Astrocyte of the cerebellum (primary cell): ENCODE measurements at places on chromosomes 13 and 19.
A peak's percentile ranks its signal among the peaks of the same experiment; 100 is the strongest.

DNA sequence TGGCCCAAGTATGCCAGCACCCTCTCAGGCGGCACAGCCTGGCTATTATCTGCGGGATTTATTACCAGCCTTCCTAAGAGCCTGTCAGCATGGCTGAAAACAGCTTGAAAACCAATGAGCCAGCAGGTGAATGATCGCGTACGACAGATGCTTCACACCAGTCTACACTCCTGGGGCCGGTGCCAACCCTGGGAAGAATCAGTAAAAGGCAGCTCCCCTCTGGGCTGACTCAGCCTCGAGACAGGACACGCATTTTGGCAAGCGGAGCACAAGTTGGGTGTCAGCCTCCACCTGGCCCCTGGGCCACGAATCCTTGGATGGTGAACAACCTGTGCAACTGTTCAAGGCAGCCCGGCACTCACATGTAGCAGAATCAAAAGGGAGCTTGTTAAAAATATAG, 15.6 kb downstream of the EMP3 start:
- DNase-seq = no peak

GRCh38 chr13:86729206-86729605, 930.0 kb upstream of the SLITRK6 start:
- no peak for DNase-seq

- no peak for DNase-seq
Observed at GRCh38 chr13:40520916-40521315, 145.5 kb downstream of the FOXO1 start.

DNA sequence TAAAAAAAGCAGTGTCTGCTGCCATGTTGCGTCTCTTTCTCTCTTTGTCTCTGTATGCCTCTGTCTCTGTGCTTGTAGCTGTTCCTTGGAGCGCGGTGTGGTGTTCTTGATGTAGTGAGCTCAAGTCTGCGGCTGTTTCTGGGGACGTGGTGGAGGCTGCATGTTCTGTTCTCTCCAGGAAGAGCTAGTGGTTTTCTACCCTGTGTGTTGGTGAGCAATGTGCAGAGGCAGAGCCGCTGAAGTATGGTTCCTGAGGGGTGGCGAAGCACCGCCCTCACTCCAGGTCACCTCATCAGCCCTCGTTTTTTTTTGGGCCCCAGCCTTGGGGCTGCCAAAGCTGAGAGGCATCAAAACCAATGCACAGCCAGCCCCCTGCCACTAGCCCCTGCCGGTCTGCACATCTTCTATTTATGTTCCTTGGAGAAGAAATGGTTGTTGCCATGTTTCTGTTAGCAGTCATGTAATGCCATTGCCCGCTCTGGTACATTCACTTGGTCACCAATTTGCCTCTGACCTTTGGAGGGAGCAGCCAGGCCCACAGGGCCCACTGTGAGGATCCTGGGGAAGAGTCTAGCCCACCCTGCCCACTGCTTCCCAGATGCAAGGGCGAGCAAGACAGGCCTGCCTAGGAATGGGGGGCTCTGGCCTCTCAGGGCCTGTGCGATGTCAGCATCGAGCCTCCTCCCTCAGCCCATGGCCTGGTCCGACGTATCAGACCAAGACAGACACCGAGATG, 7.2 kb downstream of the HNRNPL start:
- DNase-seq = no peak

DNA sequence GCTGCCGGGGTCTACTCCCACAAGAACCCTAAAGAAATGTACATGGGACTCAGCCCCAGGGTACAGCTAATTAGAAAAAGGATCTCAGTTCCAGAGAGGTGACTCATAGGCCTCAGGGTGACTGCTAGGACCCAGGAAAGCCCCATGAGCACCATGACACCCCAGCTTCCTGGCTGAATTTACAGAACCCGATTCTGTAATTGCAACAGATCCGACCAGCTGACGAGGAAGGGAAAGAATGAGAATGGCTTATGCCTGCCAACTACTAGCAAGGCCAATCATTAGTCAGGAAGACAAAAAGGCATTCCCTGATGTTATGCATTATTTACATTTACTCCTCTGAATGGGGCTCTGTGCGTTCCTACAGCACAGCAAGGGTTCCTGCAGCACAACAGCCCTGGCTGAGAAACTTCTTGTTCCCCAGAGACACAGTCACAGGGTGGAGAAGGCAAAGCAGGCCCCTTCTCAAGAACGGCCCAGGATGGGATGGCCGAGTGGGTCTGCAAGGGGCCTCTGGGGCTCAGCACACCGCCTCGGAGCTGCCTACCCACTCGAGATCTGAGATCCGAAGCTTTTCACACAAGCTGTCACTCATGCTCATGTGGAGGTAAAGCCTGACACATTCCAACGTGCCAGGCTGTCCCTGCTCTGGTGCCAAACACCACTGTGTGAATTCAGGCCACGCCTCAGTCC, 27.2 kb downstream of the PBX4 start:
- DNase-seq = peak; percentile 73

- no peak for DNase-seq
Observed at GRCh38 chr19:42143341-42144234, 11.3 kb upstream of the POU2F2 start.

DNA sequence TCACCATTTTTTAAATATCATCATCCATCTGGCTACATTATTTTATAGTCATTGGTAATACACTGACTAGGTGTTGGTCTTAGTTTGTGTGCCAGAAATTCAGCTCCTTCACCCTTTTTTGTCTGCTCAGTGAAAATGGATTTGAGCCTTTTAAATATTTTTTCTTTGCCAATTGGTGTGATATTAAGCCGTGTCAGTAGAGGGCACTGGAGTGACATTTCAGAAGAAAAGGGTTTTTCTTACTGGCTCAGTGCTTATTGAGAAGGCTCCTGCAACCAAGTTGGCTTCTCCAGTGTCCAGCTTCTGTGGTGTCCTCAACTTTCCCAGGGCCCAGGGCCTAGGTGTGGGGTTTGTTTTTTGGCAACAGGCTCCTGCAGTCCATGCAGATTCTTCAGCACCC, 546.6 kb downstream of the DACH1 start:
- DNase-seq = no peak

GRCh38 chr13:20799726-20800416, 26.1 kb upstream of the EEF1AKMT1 start:
- DNase-seq = peak; percentile 52

DNA sequence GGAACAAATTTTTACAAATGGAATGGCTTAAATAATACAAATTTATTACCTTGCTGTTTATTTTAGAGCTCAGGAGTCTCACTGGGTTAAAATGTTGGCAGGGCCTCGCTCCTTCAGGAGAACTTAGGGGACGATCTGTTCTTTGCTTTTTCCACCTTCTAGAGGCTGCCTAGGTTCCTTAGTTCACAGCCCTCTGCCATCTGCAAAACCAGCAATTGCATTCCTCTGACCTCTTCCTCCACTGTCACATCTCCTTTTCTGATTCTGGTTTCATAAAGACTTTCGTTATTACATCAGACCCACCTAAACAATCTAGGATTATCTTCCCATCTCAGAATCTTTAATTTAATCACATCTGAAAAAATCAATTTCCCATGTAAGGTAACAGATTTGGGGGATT, 249.6 kb upstream of the SPRY2 start:
- no peak for DNase-seq

- peak; percentile 33 for DNase-seq
Observed at GRCh38 chr19:56076498-56076897, 44.6 kb downstream of the ZNF787 start.

DNA sequence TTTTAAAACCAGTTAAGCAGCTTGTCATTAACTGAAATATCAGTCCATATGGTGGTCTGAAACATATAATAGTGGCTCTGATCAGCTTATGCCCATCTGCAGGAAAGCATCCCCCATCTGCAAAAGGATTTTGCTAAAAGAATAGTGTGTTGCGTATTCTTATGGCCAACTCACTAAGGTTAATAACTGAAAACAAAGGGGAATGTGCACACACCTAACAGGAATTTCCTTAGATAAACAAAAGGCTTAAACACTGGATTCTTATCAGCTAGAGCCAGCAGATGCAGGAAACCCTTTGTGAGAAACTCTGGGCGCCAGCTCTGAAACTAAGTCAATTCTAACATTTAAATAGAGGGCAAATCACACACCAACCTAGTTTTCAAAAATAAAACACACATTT, 22.1 kb downstream of the VPS36 start:
- peak; percentile 20 for DNase-seq

- DNase-seq = no peak
Observed at GRCh38 chr19:52188822-52189734, 774 bp upstream of the PPP2R1A start.

DNA sequence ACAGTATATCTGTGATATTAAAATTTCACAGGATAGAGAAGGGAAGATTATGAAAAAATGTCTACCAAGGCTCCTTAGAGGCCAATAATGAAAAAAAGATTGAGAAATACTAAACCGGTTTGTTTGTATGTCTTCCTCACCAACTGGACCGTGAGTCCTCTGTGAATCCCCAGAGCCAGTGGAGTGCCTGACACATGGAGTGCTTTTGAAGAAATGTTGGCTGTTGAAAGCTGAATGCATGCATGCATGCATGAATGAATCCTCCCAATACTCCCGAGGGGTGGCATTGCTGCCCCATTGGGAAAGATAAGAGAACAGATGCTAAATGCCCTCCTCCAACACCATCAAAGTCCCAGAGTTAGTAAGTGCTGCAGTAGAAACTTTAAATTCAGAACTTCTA, 152.7 kb upstream of the SERP2 start:
- no peak for DNase-seq

DNA sequence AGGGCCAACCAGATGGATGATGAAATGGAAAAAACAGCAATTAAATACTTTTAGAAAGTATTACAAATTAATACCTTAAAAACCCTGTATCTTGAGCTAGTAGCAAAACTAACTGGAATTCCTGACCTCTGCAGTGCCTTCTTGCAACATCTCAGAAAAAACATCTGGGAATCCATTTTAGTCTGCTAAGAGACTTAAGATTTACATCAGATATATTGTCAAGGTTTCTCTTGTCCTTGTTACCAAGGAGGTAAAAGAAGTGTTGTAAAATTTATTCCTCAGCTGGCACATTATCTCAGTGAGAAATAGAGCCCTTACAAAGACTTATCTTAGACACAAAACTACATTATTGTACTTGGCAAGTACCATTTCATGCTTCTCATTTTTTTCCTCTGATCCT, 18.5 kb downstream of the KCNRG start:
- DNase-seq = no peak
